ENCODE measurements at places on chromosomes 13 and 19.

- no peak for DNase-seq
Measured at GRCh38 chr13:80341756-80342370, 937 bp upstream of the SPRY2 start.

- no peak for DNase-seq
Measured at GRCh38 chr13:31755803-31756212, 16.5 kb downstream of the RXFP2 start.

DNA sequence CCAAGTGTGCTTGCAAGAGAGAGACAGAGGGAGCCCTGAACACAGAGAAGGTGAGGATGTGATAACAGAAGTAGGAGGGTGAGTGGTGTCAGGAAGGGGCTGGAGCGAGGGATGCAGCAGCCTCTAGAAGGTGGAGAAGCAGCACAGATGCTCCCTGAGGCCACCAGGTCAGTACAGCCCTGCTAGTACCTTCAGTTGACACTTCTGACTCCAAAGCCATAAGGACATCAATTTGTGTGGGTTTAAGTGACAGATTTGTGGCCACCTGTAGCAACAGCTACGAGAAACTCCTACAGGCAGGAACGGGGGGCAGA is 6.9 kb downstream of the ERICH4 start:
- DNase-seq = no peak

GRCh38 chr13:99721606-99722337 is 220.5 kb downstream of the TM9SF2 start:
- DNase-seq = no peak

GRCh38 chr13:44024846-44025195 is 145.1 kb downstream of the LACC1 start:
- no peak for DNase-seq

DNA sequence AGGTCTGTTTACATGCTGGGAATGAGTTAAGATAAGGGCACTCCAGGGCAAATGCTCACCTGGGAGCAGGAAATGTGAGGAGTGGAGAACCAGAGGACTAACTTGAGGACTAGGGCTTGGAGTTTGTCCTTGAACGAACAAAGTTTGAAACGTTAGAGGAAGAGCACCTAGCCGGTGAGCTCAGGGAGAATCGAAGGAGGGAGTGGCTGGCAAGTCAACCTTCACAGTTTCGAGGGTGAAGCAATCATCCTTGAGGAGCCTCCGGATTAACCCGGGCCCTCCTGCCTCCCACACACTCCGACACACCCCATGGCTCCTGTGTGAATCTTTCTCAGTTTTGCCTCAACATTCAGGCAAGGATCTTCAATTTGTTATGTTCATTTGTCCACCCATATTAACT is 58.6 kb downstream of the LMO7 start:
- no peak for DNase-seq

GRCh38 chr19:57599761-57600383 is at the start of gene ZNF530:
TSS of gene ZNF530 (plus strand) at chr19:57599885. CDS start at chr19:57604346, 4,461 bp downstream.
- peak; percentile 73 for DNase-seq

DNA sequence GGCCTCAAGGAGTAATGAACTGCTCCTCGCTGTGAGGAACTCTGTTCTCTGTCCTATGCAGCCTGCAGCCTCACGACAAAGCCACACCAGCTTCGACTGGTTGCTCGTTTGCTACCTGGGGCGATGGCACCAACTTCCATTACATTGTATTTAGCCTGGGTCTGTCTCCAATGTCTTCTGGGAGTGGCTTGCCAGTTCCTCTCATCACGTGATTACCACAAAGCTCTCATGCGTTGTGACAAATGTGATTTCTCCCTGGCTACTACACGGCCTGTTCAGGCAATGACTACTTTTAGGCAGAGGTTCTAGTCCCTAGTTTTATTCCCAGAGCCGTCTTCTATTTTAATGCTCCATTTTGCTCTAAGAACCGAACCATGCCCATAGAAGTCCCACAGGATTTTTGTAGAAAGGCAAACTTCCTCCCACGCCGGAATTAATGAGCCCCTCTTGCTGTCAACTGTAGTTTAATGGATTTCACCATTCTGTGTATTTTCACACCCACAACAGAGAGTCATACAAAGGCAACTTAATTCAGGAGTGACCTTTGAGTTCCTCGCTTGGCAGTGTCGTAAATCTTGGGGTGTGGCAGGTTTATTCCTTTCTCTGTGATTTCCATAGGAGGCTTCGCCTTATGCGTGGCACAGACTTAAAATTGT is 351.9 kb downstream of the EFNB2 start:
- DNase-seq = no peak

Measured in stimulated activated CD8-positive, alpha-beta memory T cell treated with anti-CD3 and anti-CD28 coated beads, Interleukin-15, amount 100 ng/mL, for 4 hours (primary cell).